ENCODE measurements at places on chromosomes 3 and 15. TPM values are rescaled to one million over a fixed set of nuclear protein-coding genes. Genes with fewer than 3 reads are reported as not detected.

The COL6A6 gene
- 2.1 TPM for total RNA-seq

The RYR3 gene
- 0.08 TPM for total RNA-seq

The NR2F2 gene
- 12.8 TPM for total RNA-seq

- no peak overlapping the region for H3K27ac ChIP-seq
- H3K36me3 ChIP-seq: no peaks in the 10 kb centered on the region
Measured at GRCh38 chr3:111694471-111694870, 99.3 kb upstream of the ZBED2 start.

GRCh38 chr15:33125894-33126537 is 68.5 kb downstream of the FMN1 start:
- H3K4me3 ChIP-seq: no peak overlapping the region
- DNase-seq: no peak
- no peaks in the 10 kb centered on the region for H3K36me3 ChIP-seq
- H3K27me3 ChIP-seq: no peaks in the 10 kb centered on the region

DNA sequence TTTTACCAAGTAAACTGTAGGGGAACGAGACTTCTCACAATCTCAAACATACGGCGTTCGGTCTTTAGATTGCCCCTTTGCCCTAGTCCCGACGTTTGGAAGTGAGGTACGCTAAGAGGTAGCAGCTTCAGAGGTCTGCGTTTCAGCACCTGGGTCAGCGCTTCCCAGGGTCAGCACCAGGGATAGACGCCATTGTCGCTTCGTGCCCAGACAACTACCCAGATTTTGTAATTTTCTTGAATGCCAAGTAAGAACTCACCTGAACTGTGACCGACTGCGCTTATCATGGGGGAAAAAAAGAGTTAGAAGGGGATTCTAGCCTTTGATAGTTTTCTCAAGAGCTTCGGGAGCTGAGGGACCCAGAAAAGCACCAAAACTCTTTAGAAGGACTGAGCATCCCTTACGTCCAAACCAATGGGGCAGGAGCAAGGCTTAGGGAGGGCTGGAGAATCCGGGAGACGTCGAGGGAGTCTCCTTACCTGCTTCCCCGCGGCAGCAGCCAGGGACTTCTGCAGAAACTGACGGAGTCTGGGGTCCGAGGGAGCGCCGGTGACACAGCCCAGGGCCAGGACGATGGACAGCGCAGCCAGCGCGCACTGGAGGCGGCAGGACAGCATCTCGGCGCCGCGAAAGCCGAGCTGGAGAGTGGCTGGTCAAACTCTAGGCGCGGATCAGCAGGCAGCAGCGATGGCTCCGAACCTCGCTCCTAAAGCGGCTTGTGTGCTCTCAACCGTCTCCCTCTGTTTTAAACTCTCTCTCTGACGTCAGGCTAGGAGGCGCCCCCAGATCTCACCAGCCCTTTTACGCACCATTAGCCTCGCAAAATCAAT is at the start of gene SST:
Gene SST (minus strand): TSS at position 720 of the 830 bp plus-strand sequence. CDS start 103 bp downstream, at position 617.
- DNase-seq: no peak
- no peaks in the 10 kb centered on the region for H3K36me3 ChIP-seq

DNA sequence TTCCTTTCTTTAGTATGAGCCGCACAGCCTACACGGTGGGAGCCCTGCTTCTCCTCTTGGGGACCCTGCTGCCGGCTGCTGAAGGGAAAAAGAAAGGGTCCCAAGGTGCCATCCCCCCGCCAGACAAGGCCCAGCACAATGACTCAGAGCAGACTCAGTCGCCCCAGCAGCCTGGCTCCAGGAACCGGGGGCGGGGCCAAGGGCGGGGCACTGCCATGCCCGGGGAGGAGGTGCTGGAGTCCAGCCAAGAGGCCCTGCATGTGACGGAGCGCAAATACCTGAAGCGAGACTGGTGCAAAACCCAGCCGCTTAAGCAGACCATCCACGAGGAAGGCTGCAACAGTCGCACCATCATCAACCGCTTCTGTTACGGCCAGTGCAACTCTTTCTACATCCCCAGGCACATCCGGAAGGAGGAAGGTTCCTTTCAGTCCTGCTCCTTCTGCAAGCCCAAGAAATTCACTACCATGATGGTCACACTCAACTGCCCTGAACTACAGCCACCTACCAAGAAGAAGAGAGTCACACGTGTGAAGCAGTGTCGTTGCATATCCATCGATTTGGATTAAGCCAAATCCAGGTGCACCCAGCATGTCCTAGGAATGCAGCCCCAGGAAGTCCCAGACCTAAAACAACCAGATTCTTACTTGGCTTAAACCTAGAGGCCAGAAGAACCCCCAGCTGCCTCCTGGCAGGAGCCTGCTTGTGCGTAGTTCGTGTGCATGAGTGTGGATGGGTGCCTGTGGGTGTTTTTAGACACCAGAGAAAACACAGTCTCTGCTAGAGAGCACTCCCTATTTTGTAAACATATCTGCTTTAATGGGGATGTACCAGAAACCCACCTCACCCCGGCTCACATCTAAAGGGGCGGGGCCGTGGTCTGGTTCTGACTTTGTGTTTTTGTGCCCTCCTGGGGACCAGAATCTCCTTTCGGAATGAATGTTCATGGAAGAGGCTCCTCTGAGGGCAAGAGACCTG is 13.2 kb downstream of the GREM1 start:
- H3K27me3 ChIP-seq: peaks cover 34% of the 10 kb centered on the region
- no peaks in the 10 kb centered on the region for H3K4me1 ChIP-seq
- no peak overlapping the region for H3K4me3 ChIP-seq
- no peaks in the 10 kb centered on the region for H3K36me3 ChIP-seq

- no peak overlapping the region for H3K4me3 ChIP-seq
- no peak overlapping the region for H3K27ac ChIP-seq
- no peaks in the 10 kb centered on the region for H3K36me3 ChIP-seq
- no peaks in the 10 kb centered on the region for H3K4me1 ChIP-seq
- peaks cover 46% of the 10 kb centered on the region for H3K27me3 ChIP-seq
Measured at GRCh38 chr15:83292317-83292716, 7.9 kb upstream of the BNC1 start.

DNA sequence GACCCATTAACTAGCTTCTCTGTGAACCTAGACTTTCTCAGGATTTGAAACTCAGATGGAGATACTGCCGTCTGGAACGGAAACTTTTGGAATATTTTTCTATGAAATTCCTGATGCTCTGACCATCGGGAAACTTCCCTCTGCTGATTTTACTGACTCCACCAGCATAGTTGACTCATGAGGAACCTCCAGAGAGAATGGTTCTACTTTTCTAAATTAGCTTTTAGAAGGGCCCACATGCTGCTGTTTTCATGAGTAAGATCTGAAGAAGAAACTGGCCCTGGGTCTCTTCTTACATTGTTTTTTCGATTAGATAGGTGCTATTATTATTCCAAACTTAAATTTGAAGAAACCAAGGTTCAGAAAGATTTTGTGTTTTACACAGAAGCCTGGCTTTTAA is 326.3 kb upstream of the NR2E3 start:
- no peaks in the 10 kb centered on the region for H3K4me1 ChIP-seq
- no peak overlapping the region for H3K27ac ChIP-seq
- H3K27me3 ChIP-seq: no peaks in the 10 kb centered on the region
- H3K36me3 ChIP-seq: no peaks in the 10 kb centered on the region
- DNase-seq: no peak
- no peak overlapping the region for H3K4me3 ChIP-seq

Data from left ventricle myocardium inferior (tissue), 1 donor.